Activated CD4-positive, alpha-beta memory T cell treated with anti-CD3 and anti-CD28 coated beads for 36 hours (primary cell): ENCODE measurements at places on chromosomes 7 and 10. TPM values are rescaled to one million over a fixed set of nuclear protein-coding genes. Genes with fewer than 3 reads are reported as not detected.

The HELLS gene
- total RNA-seq: 135 TPM

The PAPOLB gene
- total RNA-seq: not detected

The DDC gene
- not detected for total RNA-seq

The GSTO2 gene
- total RNA-seq: 2.6 TPM

The TSPAN15 gene
- 3.1 TPM for total RNA-seq

DNA sequence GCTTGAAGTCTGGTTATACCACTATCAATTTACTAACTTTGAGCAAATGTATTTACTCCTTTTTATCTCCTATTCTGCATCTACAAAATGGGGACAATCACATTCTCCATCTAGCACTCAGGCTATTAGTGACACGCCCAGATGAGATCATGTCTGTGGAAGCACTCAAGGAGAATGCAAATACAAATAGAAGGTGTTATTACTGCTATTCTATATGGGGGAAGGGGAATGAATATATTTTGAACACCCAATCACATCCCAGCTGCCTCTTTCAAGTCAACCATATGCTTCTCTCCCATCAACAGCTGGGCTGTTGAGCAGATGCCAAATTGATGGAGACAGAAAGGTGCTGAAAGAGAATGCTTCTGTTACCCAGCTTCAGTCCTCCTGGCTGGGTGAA lies 23.5 kb downstream of the SGMS1 start:
- DNase-seq: no peak
- H3K27ac ChIP-seq: no peak overlapping the region
- peaks cover 45% of the 10 kb centered on the region for H3K4me1 ChIP-seq
- H3K27me3 ChIP-seq: no peaks in the 10 kb centered on the region

- no peak overlapping the region for H3K27ac ChIP-seq
- DNase-seq: no peak
- peaks cover 7% of the 10 kb centered on the region for H3K4me1 ChIP-seq
These were observed 1.5 kb downstream of the INA start for GRCh38 chr10:103278537-103278823.

DNA sequence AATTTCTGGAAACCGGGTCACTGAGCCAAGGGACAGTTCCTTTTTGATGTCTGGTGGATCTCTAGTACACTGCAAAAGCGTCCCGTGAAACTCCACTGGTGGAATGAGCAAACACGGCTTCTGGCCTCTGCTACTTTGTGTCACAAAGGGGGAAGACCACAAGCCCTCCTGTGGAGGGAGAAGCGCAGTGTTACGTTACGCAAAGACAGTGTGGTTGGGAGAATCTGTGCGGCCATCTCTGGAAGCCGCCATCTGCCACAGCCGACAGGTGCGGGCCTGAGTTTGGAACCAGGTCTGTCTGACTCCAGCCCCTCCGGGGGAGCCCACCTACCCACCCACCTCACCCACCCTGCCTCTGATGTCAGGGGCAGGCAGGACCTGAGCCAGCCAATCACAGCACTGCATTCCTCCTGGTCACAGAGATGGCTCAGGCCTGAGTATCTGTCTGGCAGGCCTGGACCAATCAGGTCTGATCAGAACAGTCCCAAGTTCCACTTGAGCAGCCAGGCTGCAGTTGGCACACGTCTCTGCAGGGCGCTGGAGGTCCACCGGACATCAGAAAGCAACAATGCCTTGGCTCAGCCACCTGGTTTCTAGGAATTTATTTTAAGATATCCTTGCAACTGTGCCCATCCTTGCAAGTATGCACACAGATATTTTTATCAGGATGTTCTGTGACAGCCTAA lies 3.0 kb upstream of the CYP2W1 start:
- H3K4me1 ChIP-seq: no peaks in the 10 kb centered on the region
- H3K27me3 ChIP-seq: no peaks in the 10 kb centered on the region
- H3K4me3 ChIP-seq: no peak overlapping the region
- H3K27ac ChIP-seq: no peak overlapping the region
- H3K36me3 ChIP-seq: no peaks in the 10 kb centered on the region
- DNase-seq: no peak

GRCh38 chr10:118563373-118563890 lies 32.0 kb downstream of the PRLHR start:
- peaks cover 2% of the 10 kb centered on the region for H3K27me3 ChIP-seq
- no peak for DNase-seq
- no peak overlapping the region for H3K4me3 ChIP-seq
- no peaks in the 10 kb centered on the region for H3K36me3 ChIP-seq
- H3K4me1 ChIP-seq: peaks cover 2% of the 10 kb centered on the region

DNA sequence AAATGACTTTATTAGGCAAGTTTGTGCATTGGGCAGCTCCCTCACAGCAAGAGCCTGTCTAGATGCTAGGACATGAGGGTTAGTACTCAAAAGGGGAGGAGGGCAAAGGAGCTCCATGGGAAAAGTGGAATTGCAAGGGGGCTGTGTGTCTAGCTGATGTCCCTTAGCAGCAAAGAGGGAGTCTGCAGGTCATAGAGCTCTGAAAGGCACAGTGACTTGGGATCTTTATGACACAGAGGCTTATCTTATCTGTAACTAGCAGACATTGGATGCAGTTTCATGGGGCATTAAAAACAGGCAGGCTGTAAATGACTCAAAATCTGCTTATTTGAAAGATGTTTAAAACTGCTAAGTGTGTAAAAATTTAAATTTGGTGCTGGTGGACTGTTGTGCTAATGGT lies 556.2 kb upstream of the FZD8 start:
- no peak overlapping the region for H3K27ac ChIP-seq
- H3K4me3 ChIP-seq: no peak overlapping the region
- no peaks in the 10 kb centered on the region for H3K27me3 ChIP-seq
- DNase-seq: no peak
- H3K36me3 ChIP-seq: no peaks in the 10 kb centered on the region
- H3K4me1 ChIP-seq: no peaks in the 10 kb centered on the region

DNA sequence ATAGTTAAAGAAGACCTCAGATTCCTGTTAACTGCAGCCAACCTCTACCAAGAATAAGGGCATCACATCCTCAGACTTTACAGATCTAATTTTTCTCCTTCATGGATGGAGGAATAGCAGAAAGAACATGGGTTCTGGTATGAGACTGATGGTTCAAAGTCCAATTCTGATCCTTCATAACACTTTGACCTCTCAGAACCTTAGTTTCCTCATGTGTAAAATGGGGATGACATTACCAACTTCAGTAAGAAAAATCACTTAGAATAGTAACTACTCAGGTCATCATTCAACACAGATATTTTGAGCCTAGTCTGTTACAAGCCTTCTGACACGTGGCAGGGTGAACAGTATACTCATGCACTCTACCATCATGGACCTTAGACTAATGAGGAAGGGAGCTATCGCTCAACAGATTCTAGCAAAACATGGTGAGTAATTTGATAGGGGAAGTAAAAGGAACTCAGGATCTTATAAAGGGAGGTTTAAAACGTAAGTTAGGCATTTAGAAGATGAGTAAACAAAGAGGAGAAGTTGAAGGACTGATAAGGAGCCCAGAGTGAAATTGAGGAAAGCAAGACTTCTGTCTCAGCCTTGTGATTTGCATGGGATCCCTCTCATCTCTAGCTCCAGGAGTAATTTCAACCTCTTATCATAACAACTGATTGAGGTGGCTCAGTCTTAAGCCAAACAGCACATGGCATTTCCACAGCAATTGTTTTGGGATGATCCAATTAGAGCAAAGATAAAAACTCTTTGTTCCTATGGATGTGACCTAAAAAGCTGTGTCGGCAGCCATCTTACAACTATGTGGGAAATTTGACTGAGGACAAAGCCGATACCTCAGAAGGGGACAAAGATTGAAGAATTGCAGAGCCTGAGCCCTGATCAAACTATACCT lies 69.2 kb upstream of the TCF7L2 start:
- H3K27ac ChIP-seq: no peak overlapping the region
- no peaks in the 10 kb centered on the region for H3K36me3 ChIP-seq
- no peak overlapping the region for H3K4me3 ChIP-seq
- no peak for DNase-seq
- peaks cover 10% of the 10 kb centered on the region for H3K27me3 ChIP-seq
- H3K4me1 ChIP-seq: no peaks in the 10 kb centered on the region

DNA sequence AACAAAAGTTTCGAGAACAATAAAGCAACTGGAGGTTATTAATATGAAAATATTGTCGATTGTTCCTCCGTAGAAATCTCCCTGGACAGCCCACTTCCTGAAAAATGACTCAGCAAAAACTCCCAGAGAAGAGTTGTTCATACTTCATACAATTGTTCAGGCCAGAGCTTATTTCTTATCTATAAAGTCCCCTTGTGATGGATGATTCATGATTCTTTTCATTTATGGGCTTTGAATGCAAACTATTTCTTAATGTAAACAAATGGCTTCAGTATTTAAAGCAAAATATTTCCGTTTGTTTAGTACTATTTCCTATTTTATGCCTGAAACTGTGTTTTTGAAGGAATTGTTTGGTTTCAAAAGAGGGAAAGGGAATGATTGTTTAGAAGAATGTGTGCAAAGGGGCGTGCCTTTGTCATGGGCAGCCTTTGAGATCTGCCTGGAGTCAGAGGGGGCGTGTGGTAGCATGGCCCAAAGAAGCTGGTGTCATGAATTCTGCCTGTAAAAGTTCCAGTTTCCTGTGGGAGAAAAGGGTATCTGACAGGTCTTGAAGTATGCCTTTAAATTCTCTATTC lies 26.2 kb upstream of the EXOC6 start:
- H3K4me1 ChIP-seq: peaks cover 11% of the 10 kb centered on the region
- H3K36me3 ChIP-seq: no peaks in the 10 kb centered on the region
- DNase-seq: no peak
